Activated gamma-delta T cell (primary cell): ENCODE measurements at places on chromosomes 3 and 15.

- no peak for DNase-seq
These were observed 4.3 kb upstream of the CNTN6 start for GRCh38 chr3:1088503-1088902.

- DNase-seq, result no peak
These were observed 19.8 kb upstream of the CRBN start for GRCh38 chr3:3199306-3199705.

DNA sequence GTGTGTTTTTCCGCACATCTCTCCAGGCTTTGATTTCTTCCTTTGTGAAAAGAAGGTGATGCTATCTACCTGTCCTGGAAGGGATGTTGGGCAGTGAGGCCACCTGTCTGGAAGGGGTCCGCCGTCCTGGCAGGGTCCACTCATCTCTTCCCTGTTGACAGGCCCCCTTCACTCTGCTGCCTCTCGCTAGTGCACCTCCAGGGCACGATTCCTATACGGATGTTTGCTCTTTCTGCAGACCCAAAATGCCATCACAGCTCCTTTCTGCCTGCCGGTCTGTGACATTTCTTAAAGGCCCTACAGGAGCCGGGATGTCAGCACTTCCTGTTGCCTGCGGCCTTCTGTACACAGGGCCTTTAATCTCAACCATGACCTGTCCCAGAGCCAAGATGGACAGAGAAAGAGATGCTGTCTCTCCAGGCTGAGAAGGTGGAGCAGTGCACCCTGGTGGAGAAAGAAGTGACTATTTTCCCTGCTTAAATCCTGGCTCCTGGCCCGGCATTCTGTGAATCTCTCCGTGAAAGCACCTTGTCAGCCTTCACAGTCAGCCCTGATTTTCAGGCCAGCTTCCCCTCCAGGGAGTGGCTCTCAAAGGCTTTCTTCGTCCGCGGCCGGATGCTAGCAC, 7.4 kb downstream of the FAM3D start:
- no peak for DNase-seq

GRCh38 chr3:71227270-71227661, 356.3 kb downstream of the FOXP1 start:
- no peak for DNase-seq

DNA sequence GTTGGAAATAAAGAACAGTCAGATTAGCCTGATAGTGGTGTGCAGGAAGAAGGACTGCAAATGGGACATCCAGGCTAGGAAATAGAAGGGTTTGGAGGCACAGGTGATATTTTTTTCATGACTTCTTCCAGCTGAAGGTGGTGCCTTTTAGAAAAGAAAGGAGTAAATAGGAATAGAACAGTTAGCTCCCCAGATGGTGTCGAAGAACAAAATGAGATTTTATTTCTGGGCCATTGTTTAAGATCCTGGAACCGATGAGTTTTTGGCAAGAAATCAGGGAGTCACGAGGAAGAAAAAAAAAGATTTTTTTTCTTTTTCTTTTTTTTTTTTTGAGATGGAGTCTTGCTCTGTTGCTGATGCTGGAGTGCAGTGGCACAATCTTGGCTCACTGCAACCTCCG, 9.8 kb upstream of the NCK1 start:
- no peak for DNase-seq

DNA sequence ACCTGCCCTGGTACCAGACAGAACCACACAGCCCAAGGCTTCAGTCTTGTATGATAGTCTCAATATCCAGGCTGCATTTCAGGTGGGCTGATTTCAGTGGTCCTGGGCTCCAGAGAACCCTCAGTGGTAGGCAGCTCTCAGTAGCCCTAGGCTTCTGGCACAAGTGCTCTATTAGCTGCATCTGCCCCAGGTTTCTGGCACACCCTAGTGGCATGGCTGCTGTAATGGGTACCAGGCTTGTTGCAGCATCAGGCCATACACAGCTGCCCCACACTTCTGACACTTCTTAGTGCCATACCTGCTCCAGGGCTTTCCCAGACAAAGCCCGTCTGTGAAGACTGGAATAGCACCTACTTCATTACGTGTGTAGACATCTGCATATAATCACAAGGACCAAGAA, 1062.2 kb upstream of the EPHA6 start:
- no peak for DNase-seq

GRCh38 chr15:35690698-35691116, 144.7 kb upstream of the DPH6 start:
- no peak for DNase-seq

DNA sequence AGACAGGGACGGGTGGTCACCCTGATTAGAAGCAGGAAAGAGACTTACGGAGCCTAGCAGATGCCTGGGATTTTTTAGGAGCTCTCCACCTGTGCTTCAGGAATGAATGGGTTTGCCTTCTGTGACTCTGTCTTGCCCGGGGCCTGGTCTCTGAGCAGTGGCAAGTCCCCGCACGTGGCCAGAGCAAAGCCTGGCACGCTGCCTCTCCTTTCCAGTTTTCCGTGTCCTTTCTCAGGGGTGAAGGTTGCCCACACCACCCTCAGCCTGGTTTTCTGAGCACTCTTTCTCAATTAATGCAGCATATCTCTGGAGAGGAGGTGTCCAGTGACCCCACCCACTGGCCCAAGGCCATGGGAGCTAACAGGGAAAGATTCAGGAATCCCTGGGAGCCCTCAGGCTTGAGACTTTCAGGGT, 14.5 kb upstream of the CHST14 start:
- DNase-seq, result no peak

DNA sequence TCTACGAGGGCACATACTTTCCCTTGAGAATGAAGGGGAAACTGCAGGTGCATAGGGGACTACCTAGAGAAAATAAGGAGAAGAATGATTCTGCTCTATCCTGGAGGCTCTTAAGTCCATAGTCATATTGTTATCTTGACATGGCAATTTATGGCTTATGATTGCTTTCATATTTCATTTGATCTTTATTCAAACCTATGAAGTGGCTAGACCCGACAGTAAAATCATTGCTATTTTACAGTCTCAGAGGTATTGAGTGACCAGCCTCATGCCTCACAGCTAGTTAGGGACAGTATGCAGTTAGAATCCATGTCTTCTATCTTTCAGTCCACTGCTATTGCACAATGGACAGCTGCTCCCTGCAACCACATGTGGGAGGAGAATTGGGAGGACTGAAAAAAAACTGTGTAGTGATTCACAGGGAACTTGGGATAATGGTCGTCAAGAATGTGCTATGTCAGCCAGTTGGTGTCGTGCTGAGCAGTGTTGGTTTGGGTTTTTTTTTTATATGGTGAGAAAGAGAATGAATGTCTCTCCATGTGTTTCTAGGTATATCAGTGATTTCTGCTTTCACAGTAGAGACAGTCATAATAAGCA, 63.2 kb upstream of the SPPL2A start:
- DNase-seq, result no peak

DNA sequence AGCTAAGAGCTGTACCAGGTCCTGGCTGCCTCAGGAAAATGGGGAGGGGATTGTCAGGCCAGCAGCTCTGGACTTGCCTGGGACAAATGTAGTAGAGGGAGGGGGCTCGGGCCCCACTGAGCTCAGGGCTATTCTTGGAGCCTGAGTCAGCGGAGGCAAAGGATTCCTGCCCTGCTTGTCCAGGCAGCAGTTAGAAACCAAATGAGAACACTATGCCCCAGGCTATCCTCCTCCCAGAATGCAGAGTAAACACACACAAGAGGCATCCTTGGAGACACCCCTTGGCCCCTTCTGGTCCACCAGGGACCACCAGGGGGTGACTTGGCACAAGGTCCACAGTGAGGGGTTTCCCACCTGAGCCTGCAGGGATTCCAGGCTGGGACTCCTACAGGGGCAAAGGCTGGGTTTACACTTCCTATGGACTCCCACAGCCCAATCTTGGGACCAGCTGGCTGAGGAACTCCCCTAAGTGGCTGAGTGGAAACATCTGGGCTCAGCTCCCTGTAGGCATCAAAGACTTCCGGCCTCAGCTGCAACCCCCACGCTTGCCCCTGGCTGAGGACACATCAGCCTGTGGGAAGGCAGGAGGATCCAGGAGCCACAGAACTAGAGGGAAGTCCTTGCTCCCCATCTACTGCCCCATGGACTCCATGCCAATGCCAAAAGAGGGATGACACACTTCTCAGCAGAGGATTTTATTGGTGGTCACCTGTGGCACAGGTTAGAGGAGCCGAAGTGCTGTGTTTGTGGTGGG, 3.4 kb upstream of the COL7A1 start:
- no peak for DNase-seq

DNA sequence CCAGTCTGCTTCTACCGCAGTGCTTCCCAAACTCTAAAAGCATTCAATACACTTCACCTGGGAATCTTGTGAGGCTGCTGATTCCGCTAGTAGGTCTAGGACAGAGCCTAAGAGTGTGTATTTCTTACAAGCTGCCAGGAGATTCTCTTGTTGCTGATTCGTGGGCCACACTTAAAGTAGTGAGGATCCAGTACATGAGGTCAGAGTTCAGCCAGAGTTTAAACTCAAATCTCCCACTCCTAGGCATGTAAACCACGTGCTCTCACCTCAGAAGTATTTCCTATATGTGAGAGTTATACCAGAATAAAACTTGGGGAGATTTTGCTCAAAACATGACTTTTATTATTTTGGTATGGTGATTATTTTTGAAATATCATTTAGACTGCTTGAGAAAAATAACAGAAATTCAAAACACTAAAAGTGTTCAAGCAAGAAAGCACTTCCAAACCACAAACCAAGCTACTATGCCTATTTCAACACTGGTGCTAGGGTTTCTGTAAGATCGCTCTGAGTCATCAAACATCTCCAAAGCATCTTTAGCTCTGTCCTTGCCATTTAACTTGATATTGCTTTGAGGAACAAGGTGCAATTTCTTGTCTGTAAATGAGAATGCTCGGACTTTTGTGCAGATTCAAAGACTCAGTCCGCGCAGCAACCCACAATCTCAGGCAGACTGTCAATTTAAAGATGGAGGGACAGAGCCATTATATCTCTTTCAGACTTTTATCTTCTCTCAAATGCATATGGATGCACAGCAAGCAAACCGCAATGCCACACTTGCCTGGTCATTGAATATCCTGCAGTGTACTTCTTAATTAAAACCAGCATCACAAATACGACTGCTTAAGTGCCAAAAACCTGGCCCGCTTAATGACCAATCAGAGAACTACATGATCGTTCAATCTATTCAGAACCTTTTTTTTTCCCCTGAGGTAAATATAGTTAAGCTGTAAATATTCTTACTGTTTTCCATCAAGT, 59.8 kb downstream of the AGTR1 start:
- DNase-seq, result no peak

- DNase-seq, result no peak
These were observed 29.4 kb downstream of the NBEAL2 start for GRCh38 chr3:47008851-47009224.

DNA sequence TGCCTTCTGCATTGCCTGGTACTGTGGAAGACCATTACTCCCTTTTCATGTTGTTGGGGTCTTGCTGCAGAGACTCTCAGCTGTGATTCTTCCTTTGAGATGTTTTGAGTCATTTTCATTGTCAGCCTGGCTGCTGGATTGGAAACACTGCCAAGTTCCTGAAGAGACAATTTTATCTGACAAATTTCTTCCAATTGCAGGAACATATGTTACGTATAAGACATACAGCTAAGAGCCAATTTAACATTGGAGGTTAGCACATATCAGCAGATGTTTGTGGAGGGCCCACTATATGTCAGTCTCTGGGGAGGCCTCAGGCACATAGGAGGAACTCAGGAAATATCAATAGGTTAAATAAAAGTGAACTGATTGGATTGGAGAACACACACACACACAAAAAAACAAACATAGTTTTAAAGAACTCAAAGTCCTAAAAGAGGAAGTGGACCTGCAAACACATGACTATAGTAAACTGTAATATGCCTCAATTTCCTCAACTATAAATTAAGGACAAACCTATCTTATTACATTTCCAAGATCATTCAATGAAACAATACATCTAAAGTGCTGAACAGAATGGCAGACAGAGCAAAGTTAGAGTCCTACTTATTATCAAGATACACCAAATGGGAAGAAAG, 172.3 kb downstream of the MYRIP start:
- no peak for DNase-seq

- DNase-seq, result no peak
These were observed 3.5 kb upstream of the KLF15 start for GRCh38 chr3:126360714-126361060.

- DNase-seq, result no peak
These were observed 42.3 kb upstream of the CORO2B start for GRCh38 chr15:68536331-68537095.

- no peak for DNase-seq
These were observed 1.3 kb upstream of the VPS33B start for GRCh38 chr15:91023720-91024119.

GRCh38 chr15:91624353-91624968, 229.0 kb upstream of the SLCO3A1 start:
- no peak for DNase-seq

GRCh38 chr15:36062357-36062756, 516.4 kb upstream of the DPH6 start:
- no peak for DNase-seq

DNA sequence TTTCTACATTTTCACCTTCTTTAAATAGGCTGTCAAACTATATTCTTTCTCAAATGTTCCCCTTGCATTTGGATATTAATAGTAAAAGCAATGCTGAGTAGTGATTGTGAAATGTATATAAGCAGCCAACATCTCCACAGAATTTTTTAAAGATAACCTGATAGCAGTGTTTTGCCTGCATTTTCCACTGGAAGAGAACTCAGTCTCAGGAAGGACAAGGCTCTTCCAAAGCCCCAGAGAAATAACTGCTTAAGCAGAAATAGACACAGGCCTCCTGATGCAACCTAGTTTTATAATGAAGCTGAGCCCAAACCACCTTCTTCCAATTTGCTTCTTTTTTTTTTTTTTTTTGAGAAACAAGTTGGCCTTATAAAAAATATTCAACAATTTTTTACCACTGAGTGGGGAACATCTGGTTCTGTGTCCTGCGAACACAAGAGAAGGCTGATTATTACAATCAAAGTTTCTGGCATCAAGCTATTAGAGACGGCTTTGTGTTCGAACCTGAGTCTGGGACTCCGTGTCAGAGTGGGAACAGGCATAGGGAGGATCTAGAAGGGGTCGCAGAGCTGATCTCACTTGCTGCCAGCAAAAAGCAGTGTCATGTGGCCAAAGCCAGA, 332.5 kb upstream of the TBL1XR1 start:
- DNase-seq, result no peak

DNA sequence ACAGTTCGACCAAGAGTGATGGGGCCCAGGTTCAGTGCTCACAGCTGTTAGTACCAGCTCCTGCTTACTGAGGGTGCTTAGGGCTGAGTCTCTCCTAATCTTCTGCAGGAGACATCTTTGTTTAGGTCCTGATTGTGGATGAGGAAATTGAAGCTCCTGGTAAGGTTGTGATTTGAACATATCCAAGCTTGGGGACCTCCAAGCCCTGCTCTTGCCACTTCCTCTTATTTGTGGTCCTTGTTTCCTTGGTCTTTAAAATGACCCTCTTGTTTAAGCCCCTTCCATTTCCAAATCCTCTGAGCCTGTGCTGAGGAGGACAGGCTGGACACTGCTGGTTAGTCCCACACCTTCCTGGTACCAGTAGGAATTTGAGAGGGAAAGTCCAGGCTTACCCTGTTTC, 87.0 kb downstream of the EEFSEC start:
- no peak for DNase-seq

- DNase-seq, result no peak
These were observed 358.0 kb upstream of the CADM2 start for GRCh38 chr3:84600703-84601225.
